ENCODE measurements at places on chromosomes 5 and 9. TPM values are rescaled to one million over a fixed set of nuclear protein-coding genes. Genes with fewer than 3 reads are reported as not detected.

Gene PCDHGB1
- 1.4 TPM for polyA plus RNA-seq

Gene TTLL11
- polyA plus RNA-seq, result 8.7 TPM

Gene PCDHA12
- 0.03 TPM for polyA plus RNA-seq

- H3K27me3 ChIP-seq, result no peaks in the 10 kb centered on the region
- no peak overlapping the region for H3K4me3 ChIP-seq
- H3K4me1 ChIP-seq, result no peaks in the 10 kb centered on the region
- DNase-seq, result no peak
- no peak overlapping the region for H3K27ac ChIP-seq
- no peaks in the 10 kb centered on the region for H3K36me3 ChIP-seq
Measured at GRCh38 chr5:16628376-16628775, 11.6 kb upstream of the RETREG1 start.

DNA sequence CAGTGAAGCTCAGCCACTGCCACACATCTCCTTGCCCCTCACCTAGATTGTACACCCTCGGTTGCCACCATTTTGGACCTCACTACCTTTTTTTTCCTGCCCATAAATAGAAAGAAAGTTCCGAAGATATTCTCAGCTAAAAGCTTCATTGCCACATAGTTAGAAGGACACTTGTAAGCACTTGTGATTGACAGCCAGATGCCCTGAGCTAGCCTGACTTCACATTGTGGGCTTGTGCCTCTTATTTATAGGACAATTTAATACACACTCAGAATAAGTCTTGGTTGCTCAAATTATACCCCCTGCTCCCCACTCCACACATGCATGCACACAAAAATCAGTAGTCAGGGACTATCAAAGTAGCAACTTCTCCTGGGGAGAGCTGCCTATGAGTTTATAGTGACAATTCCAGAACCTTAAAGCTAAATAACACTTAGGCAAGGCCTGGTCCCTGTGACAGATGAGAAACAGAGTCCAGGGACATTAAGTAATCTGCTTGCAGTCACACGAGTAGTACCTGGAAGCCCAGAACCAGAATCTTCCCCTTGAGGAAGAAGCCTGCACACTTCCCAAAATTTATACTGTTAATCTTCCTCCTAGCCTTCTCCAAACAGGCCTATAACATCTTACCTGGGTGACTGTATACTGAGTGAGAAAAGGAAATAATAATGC, 184.8 kb downstream of the BRINP1 start:
- no peak overlapping the region for H3K4me3 ChIP-seq
- no peaks in the 10 kb centered on the region for H3K4me1 ChIP-seq
- no peaks in the 10 kb centered on the region for H3K27me3 ChIP-seq
- DNase-seq, result no peak

Gene PLPP1
- 84.2 TPM for polyA plus RNA-seq

Gene PTGER4
- polyA plus RNA-seq, result 2.2 TPM

Gene PPIC
- polyA plus RNA-seq, result 36.7 TPM

DNA sequence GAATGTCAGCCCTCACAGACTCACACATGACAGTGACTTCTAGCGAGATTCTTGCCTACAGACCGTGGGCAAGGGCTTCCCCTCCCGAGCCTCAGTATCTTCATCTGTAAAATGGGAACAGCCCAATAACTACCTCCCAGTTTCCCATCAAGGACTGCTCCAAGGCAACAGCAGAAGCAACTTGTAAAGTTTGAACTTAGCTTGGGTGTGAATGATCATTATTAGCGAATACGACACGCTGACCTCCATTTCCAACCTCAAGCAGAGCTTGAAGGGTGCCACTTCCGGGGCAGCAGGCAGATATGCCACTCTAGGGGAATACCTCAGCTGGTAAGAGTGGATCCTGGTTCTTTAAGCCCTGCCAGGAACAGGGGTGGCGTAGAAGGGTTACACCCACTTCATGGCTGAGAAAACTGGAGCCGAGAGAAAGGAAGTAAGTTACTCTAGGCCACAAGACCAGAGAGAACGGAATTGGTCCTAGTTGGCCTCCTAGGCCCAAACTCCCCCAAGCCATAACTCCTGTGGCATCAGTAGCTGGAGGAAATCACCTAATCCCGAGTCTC, 2.0 kb downstream of the RNF44 start:
- H3K27me3 ChIP-seq, result no peaks in the 10 kb centered on the region
- H3K36me3 ChIP-seq, result no peaks in the 10 kb centered on the region
- H3K27ac ChIP-seq, result peak overlapping the region; percentile 99
- DNase-seq, result no peak
- H3K4me1 ChIP-seq, result peaks cover 84% of the 10 kb centered on the region

Gene CDH10
- 3.9 TPM for polyA plus RNA-seq

Gene CCT5
- polyA plus RNA-seq, result 202 TPM

GRCh38 chr9:15420796-15421195, 1.9 kb upstream of the SNAPC3 start:
- H3K27ac ChIP-seq, result no peak overlapping the region
- H3K36me3 ChIP-seq, result peaks cover 12% of the 10 kb centered on the region
- no peak overlapping the region for H3K4me3 ChIP-seq

DNA sequence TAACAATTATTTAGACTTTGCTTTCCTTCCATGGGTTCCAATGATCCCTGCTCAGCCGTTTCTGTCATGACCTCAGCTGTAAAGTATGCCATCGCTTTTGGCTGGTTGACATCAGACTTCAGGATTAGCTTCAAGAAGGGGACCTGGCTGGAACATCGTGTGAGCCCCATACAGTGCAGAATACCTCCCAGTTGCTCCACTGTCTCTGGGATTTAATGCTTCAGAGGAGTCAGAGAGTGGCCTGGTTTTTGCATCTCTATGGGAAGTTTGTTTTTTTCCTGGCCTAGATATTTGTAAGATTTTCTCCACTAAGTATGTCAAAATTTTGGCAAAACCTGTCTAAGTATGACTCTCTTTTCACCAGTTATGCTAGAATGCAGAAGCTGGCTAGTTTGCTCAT, 216.9 kb downstream of the GABBR2 start:
- H3K27ac ChIP-seq, result no peak overlapping the region
- no peaks in the 10 kb centered on the region for H3K27me3 ChIP-seq
- no peak overlapping the region for H3K4me3 ChIP-seq
- H3K36me3 ChIP-seq, result no peaks in the 10 kb centered on the region
- no peak for DNase-seq
- no peaks in the 10 kb centered on the region for H3K4me1 ChIP-seq

- no peak overlapping the region for H3K27ac ChIP-seq
- no peaks in the 10 kb centered on the region for H3K27me3 ChIP-seq
- DNase-seq, result no peak
- H3K36me3 ChIP-seq, result no peaks in the 10 kb centered on the region
Measured at GRCh38 chr5:134430001-134430569, 18.4 kb upstream of the CDKN2AIPNL start.

DNA sequence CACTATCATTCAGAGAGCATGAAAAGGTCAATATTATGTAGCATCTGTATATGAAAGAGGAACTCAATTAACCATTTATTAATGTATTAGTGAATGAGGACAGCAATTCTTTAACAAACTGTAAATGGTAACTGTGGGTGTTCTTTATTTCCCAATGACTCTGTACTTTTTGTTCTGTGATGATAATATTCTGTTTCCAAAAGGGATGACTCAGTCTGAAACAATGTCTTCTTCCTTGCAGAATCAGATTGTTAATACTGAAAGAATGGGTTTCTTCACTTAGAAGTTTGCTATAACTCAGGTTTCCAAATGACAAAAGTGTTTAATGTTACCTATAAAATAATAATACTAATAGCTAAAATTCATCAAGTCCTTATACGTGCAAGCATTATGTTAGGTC, 1518.7 kb upstream of the WWC1 start:
- no peaks in the 10 kb centered on the region for H3K36me3 ChIP-seq
- H3K27ac ChIP-seq, result no peak overlapping the region
- H3K4me1 ChIP-seq, result no peaks in the 10 kb centered on the region
- no peak for DNase-seq

- H3K36me3 ChIP-seq, result no peaks in the 10 kb centered on the region
- no peaks in the 10 kb centered on the region for H3K4me1 ChIP-seq
- no peak overlapping the region for H3K4me3 ChIP-seq
- no peaks in the 10 kb centered on the region for H3K27me3 ChIP-seq
Measured at GRCh38 chr5:127101935-127102334, 28.6 kb upstream of the C5orf63 start.

Gene PCDHA3
- 0.38 TPM for polyA plus RNA-seq

GRCh38 chr5:81213070-81213469, 20.1 kb upstream of the CKMT2 start:
- no peaks in the 10 kb centered on the region for H3K27me3 ChIP-seq
- H3K27ac ChIP-seq, result no peak overlapping the region
- no peaks in the 10 kb centered on the region for H3K36me3 ChIP-seq
- no peaks in the 10 kb centered on the region for H3K4me1 ChIP-seq
- H3K4me3 ChIP-seq, result no peak overlapping the region

DNA sequence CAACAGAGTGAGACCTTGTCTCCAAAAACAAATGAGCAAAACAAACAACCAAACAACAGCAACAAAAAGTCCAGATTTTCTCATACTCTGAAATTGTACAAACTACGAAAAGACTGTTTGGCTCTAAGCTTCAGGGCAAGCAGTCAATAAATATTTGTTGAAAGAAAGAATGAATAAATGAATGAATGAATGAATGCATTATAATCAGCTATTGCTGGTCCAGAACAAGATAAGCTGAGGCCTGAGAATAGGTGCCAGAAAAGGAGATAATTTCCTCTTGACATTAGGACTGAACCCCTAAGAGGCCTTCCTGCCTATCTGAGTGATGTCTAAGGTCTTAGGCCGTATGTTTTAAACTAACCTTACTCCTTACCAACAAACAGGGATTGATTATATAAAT, 99.2 kb upstream of the IL6ST start:
- no peak for DNase-seq
- H3K4me1 ChIP-seq, result no peaks in the 10 kb centered on the region
- H3K27me3 ChIP-seq, result no peaks in the 10 kb centered on the region
- H3K36me3 ChIP-seq, result no peaks in the 10 kb centered on the region
- no peak overlapping the region for H3K27ac ChIP-seq

GRCh38 chr9:126705767-126706697, 92.3 kb downstream of the LMX1B start:
- H3K27ac ChIP-seq, result no peak overlapping the region
- no peak overlapping the region for H3K4me3 ChIP-seq
- peaks cover 9% of the 10 kb centered on the region for H3K4me1 ChIP-seq

DNA sequence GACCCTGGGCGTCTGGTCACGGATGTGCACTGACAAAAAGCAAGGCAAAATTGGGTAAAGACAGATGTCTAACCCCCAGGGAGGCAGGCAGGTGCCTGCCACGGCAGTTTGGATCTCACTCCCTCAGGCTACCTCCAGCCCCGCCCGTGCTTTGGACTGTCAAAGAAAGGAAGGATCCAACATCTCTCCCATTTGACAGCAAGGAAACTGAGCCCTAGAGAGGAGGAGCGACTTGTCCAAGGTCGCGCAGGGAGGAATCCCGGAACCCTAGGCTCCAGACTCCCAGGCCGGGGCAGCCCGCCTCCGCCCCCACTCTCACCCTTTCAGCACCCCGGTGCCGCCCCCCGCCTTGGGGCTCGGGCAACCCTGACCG, 376 bp downstream of the GOLGA1 start:
- H3K36me3 ChIP-seq, result peaks cover 28% of the 10 kb centered on the region
- H3K4me1 ChIP-seq, result peaks cover 23% of the 10 kb centered on the region
- no peaks in the 10 kb centered on the region for H3K27me3 ChIP-seq
- DNase-seq, result no peak
- H3K27ac ChIP-seq, result peak overlapping the region; percentile 94

Gene CCDC180
- polyA plus RNA-seq, result 20.6 TPM
